Fibroblast of pulmonary artery (primary cell): ENCODE measurements at places on chromosomes 4 and X.
A peak's percentile ranks its signal among the peaks of the same experiment; 100 is the strongest.

GRCh38 chrX:131058136-131058868, at the start of gene ARHGAP36:
ARHGAP36 (plus strand) TSS chrX:131058346; CDS start chrX:131081666, 23,320 bp downstream.
- DNase-seq: no peak

DNA sequence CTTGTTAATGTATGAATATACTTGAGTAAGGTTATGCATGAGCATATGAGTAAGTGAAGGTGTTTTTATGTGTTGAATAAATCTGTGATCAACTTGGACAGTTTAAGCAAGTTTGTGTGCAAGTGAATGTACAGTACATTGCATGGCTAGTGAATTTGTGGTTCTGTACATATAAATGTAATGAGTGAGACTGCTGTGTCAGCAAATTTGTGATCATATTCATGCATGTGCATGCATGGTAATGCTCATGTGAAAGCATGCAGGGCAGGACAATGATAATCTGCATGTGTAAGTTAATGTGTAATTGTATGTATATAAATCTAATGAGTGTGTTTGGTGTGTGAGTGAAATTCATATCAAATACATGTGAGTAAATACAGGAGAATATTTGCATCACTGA, 188.5 kb downstream of the PWWP3B start:
- DNase-seq: no peak

DNA sequence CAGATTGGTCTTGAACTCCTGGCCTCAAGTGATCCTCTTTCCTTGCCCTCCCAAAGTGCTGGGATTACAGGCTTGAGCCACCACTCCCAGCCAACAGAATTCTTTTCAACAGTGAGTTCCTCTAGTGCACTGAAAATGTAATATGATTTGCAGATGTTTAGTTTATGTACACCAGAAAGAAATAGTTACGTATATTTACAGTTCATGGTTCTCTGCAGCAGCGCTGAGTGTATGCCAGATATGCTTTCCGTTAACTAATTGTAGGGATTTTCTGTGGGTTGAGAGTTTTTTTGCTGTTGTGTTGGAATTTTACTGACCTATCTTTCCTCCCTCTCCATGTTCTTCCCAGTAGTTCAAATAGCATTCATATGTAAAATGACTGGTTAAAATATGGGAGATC, 44.0 kb downstream of the GAB1 start:
- DNase-seq: no peak

DNA sequence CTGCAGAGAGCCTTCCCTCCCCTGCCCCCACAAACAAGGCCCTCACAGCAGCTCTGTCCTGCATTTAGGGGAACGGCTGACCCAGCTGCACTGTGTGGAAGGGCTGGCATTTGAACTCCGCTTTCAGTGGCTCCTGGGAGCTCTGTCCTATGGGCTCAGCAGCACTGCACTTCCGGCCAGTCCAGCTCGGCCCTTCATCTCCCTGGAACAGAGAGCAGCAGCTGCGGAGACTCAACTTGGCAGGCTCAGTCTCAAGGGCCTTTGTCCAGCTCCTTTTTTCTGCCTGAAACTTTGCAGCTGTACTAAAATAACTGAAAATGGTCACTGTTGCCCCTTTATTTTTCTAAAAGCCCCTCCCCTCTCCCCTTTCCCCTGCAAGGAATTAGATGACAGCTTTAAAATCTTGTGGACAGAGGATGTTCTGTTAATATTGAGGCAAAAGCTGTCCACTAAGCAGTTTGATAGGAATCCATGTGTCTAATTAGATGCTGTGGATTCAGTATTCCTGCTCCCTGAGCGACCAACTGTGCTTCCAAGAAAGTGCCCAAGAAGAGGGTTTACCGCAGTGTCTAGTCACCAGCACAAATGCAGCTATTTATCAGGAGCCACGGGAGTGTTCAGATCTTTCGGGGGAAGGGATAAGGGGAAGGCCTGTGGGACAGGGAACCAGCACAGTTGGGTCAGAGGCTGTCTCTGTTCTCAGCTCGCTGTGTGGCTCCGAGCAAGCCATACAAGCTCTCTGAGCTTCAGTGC, 133.1 kb downstream of the AFAP1 start:
- peak; percentile 90 for DNase-seq

DNA sequence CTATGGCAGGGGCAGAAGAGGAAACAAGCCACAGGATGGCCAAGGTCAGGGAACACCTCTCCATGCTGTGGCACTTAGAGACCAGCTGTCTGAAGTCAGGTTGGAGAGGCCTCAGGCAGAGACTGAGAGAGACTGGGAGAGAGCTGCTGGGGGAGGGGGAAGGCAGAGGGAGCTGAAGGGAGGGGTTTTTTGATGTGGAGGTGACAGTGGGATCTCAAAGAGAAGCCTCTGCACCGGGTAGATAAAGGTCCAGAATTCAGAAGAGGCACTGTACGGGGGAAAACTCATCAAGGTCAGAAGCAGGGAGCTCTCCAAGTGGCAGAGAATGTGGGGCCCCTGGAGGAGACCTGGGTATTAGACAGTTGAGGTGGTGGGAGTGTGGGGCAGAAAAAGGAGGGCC, 41.6 kb upstream of the HMGB3 start:
- DNase-seq: no peak

- DNase-seq: no peak
Measured at GRCh38 chrX:130121505-130121800, 11.2 kb upstream of the ELF4 start.

DNA sequence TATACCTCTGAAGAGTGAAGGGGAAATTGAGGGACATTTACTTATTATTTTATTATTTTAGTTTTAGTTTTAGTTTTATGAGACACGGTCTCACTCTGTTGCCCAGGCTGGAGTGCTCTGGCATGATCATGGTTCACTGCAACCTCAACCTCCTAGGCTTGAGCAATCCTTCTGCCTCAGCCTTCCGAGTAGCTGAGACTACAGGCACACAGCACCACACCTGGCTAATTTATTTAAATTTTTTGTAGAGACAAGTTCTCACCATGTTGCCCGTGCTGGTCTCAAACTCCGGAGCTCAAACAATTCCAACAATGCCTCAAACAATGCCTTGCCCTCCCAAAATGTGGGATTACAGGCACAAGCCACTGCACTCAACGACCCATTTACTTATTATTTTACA, 68.4 kb upstream of the BMP2K start:
- DNase-seq: no peak

GRCh38 chr4:9599266-9599665, 155.1 kb downstream of the DEFB131A start:
- no peak for DNase-seq

GRCh38 chrX:48761674-48762471, at the start of gene GLOD5:
GLOD5 (plus strand) TSS chrX:48761747; CDS start chrX:48761791, 44 bp downstream.
- peak; percentile 3 for DNase-seq

DNA sequence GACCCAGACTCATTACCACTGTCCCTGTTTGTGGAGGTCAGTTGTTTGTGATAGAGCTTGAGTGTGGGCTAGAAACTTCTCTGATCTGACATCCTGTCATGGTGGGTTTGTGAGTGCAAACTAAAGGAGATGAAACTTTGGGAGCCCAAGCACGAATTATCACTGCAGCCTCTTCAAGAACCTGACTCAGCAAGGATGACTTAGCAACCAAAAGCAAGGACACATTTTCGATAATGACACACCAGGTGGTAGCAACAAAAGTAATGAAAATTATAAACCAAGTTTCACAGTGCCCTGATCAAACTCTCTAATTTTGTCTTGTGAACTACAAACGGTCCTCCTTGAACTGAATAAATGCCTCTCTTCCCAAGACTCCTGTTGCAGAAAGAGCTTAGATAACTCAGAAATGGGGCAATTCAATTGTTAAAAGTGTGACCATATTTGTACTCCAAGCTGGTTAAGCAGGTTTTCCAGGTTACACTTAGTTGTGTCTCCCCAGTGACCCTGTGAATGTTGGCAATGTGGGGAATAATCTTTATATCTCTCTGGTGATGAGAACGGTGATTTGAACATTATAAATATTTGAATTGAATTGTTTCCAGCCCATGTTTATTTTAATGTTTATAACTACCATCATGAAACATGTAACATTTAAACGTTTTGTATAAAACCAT, 52.6 kb upstream of the ATP8A1 start:
- no peak for DNase-seq

- DNase-seq: no peak
Measured at GRCh38 chr4:103307453-103308247, 109.5 kb upstream of the CENPE start.

DNA sequence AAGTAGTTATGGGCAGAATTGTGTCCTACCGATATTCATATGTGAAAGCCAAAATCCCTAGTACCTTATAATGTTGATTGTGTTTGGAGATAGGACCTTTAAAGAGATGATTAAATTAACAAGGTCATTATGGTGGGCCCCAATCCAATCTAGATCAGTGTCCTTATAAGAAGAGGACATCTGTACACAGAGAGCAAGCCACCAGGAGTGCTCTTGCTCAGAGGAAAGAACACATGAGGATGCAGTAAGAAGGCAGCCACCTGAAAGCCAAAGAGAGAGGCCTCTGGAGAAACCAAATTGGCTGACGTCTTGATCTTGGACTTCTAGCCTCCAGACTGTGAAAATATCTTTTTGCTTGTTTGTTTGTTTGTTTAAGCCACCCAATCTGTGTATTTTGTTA, 1290.8 kb upstream of the PABPC4L start:
- DNase-seq: no peak
